ENCODE measurements at places on chromosomes 5 and 9. TPM values are rescaled to one million over a fixed set of nuclear protein-coding genes. Genes with fewer than 3 reads are reported as not detected.
A peak's percentile ranks its signal among the peaks of the same experiment; 100 is the strongest.

- no peak for DNase-seq
These were observed 17.1 kb upstream of the HSD17B3 start for GRCh38 chr9:96318921-96319565.

PCDHB12 gene
- total RNA-seq: 3.7 TPM

DNA sequence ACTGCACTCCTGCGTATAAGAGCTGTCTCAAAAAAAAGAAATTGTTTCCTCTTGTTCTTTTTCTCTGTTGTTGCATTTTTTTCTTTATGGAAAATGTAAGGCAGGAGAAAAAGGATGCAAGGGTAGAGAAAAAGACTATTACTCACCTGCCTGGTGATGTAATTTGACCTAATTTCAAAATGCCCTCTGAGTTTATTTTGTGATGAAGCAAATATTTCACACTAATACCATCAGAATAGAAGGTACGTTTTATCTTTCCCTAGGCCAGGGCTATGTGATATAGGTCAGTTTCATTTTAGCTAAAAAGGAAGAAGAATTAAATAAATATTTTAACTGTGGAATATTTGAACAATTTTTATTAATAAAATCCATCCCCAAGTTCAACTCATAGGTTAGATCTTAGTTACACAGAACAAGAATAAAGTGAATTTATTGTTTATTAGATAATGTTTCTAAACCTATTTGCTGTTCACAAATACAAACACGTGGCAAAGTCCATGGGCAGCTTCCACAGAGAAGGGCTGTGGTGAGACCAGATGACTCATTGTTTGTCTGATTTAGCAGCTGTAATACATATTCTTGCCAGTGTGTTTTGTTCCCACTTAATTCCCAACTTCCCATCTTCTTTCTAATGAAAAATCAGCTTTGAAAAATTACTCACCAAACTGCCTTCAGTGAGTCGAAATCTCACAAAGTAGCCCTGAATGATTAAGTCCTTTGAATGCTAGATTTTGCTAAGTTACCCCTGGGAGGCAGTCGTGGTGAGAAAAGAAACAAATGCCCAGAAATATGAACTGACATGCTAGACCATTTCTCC, 52.8 kb upstream of the CCDC112 start:
- DNase-seq: no peak

ARHGEF37 gene
- total RNA-seq: 0.12 TPM

GRCh38 chr5:75319638-75320037, 17.4 kb upstream of the HMGCR start:
- DNase-seq: no peak

- DNase-seq: peak; percentile 19
These were observed 65.2 kb downstream of the SREK1 start for GRCh38 chr5:66209350-66209749.

SPINK7 gene
- total RNA-seq: not detected

TMEM174 gene
- not detected for total RNA-seq

- DNase-seq: no peak
These were observed 11.8 kb downstream of the TRUB2 start for GRCh38 chr9:128310461-128310860.

GRCh38 chr9:82512728-82513127, 524.2 kb downstream of the SPATA31D1 start:
- DNase-seq: no peak

DNA sequence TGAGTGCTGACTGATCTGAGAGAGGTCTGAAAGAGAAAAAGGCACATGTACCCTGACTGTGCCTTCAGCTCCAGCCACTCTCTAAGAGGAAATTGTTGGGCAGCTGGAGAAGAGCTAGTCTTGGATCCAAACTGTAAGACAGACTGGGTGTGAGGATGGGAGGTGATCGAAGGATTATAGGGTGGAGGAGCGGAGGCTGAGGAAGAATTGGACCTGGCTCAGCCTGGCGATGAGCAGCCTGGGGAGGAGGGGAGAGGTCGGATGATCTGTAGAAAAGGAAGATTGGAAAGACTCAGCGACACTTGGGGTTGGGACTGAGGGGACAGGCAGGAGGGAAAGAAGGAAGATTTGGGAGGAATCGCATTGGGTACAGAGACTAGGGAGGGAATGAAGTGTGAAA, 98.6 kb upstream of the SLC25A48 start:
- DNase-seq: no peak

DNA sequence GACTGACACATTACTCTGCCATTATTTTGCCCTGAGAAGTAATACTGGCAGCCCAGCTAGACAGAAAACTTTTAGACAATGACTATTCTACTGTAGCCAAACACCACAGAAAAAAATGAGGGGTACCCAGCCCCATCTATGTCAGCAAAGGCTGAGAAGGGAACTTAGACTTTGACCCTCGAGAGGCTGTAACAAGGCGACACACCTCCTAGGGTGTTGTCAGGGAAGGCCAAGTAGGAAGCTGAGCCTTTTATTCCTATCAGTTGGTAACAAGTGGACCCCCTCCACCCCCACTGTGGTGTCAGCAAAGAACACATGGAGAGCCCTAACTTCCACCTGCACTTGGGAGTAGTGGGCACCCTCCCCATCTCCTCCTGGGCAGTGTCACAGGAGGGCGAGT, 55.6 kb downstream of the SPTLC1 start:
- DNase-seq: no peak

DNA sequence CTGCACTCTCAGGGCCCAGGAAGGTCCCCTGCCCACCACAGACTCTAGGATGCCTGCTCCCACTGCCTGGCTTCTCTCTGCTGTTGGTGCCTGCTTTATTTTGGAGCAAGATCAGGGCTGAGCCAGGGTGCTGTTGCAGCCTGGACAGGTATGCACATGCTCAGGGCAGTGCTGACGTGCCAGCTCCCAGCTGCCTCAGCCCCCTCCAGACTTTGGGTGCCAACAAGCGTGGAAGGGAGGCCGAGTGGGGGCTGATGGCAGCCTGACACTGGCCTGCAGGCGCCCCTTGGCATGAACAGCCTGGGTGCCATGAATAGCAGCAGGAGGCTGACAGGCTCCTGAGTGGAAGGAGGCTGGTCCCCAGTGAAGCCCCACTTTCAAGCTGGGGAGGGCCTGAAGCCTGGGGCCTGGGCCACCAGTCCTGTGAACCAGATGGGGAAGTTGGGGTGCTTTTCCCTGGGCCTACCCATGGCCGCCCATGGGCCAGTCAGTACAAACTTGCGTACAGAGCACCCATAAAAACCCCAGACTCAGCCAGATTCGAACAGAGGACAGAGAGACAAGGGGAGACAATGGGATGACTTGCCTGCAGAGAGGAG, 6.8 kb downstream of the AMBP start:
- DNase-seq: no peak

- no peak for DNase-seq
These were observed 385.1 kb upstream of the IRX1 start for GRCh38 chr5:3210531-3210930.

DNA sequence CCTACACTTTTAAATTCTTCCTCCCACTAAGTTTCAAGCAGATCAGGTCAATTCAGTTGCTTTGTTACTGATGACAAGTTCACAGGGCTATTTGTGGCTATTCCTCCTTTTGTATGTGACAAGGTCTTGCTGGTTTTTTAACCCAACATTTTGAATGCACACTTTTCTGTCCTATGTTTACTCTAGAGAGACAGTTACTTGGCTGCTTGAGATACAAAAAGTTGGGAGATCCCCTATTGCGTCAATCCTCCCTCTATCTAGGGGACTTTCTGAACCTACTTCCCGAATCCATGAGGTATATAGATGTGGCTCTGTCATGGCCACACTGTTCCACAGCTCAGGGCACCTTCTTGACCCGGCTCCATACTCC, 386.7 kb downstream of the NTRK2 start:
- no peak for DNase-seq

DNA sequence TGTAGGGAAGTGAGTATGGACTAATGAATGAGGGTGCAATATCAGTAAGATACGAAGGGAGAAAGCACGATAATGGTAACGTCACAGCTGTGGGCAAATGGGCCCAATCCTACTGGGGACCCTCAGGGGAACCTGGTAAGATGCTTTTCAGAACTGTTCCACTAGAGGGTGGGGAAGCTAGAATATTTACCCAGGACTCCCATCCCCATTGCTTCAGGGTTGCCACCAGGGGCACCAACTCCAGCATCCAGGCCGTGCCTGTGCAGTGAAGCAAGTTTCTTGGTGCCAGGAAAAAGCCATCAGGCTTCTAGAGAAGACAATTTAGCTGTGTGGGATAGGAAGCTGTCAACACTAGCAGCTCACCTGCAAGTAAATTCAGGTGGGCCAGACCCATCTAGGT, 409.3 kb downstream of the AGTPBP1 start:
- DNase-seq: peak; percentile 86

DNA sequence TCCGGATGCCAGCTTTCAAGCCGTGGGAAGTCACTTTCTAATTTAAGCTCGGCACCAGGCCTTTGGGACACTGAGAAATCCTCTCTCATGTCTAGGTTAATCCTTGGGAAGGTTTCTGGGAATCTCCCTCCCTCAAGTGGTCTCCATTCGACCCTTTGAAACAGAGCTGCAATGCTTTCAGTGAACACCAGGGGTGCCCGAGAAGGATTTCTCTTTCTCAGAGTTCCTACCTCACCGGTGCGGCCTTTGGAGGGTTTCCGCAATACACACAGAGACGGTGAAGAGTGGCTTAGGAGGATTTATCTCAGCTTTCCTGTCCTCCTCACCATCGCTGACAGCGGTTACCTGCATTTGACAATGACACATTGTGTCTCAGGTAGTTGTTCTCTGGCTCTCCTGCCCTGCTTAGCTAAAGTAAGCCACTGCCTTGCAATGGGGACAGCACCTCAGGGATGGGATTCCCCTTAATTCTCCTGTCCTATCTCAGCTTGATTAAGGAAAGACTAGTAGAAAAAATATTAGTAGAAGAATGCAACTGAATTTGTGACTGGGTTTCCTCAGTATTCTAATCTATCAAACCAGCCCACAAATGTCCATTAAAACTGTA, 180.6 kb downstream of the GABRG2 start:
- peak; percentile 91 for DNase-seq

GRCh38 chr9:16825331-16825725, 45.1 kb downstream of the BNC2 start:
- no peak for DNase-seq

GRCh38 chr9:3271581-3271980, 254.2 kb downstream of the RFX3 start:
- peak; percentile 9 for DNase-seq

CCDC171 gene
- total RNA-seq: 4.4 TPM

DNA sequence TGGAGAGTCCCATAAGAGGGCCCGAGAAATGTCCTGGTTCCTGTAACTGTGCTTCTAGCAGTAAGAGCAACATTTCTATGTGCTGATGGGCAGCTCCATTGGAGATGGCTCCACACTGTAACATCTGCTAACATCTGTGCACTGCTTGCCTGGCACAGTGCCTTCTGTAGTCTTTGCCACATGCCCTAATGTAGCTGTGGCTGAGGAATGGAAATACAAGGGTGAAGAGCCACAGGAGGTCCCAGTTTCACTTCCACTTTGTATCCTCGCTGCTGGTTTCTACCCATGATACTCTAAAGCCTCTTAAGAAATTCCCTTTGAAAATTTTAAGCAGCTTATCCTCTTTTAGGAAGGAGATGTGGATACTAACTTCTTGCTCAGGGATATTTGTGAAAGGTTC, 97.4 kb downstream of the HOMER1 start:
- DNase-seq: no peak

PCDHA2 gene
- total RNA-seq: 2.4 TPM

PAXX gene
- 71.5 TPM for total RNA-seq

FOXD4L3 gene
- total RNA-seq: not detected

GRCh38 chr9:119310741-119311140, 58.5 kb downstream of the BRINP1 start:
- DNase-seq: no peak

- peak; percentile 6 for DNase-seq
These were observed 61.1 kb downstream of the SPATA31C2 start for GRCh38 chr9:88077071-88077617.

- no peak for DNase-seq
These were observed 7.1 kb upstream of the DOCK2 start for GRCh38 chr5:169629847-169630548.

LCP2 gene
- 0.38 TPM for total RNA-seq

GRCh38 chr5:64806537-64806936, 37.8 kb downstream of the CWC27 start:
- no peak for DNase-seq

GRCh38 chr5:171701100-171701541, 84.5 kb upstream of the SMIM23 start:
- peak; percentile 4 for DNase-seq

DNA sequence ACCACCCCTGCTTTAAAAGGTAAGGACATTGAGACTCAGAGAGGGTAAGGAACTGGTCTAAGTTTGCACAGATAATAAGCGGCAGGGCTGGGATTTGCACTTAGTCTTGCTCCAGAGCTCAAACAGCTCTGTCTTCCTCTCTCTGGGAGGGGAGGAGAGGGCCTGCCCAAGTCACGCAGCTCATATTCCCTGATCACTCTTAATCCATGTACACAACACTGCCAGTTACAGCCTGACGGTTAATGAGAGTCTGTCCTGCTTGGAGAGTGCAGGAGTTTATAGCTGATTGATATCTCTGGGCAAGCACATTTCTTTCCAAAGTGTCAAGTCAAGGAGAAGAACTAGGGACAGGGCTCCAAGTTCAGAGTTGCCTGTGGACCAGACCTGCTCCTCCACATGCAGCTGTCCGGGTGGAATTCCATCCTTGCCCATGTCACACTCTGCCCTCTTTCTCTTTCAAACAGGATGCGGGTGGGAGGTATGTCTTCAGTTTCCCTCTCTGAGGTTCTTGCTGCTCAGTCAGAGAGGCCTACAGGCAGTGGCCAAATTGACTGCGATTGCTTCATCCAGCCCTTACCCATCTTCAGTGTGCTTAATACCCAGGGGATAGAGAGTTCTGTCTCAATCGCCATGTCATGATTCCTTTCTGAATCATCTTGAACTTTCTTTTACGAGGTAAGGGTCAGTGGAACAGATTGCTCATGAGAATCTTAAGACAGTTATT, 54.5 kb downstream of the GALNT12 start:
- DNase-seq: no peak

F12 gene
- 2.9 TPM for total RNA-seq

DNA sequence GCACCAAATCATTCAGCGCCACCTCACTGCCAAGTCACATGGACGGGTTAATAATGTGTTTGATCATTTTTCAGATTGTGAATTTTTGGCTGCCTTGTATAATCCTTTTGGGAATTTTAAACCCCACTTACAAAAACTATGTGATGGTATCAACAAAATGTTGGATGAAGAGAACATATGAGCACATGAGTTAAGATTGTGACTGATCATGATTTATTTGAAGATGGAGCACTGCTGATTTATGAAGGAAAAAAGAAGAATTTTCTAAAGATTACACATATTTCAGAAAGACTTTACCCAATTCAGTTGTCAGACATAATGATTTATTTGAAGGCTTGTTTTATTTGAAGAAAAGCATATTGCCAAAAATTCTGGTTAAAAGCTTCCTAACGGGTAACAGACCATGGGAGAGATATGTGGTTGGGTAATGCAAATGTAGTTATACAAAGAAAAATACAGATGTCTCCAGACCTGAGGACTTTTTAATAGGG, 37.4 kb downstream of the TNFAIP8 start:
- DNase-seq: no peak

DNA sequence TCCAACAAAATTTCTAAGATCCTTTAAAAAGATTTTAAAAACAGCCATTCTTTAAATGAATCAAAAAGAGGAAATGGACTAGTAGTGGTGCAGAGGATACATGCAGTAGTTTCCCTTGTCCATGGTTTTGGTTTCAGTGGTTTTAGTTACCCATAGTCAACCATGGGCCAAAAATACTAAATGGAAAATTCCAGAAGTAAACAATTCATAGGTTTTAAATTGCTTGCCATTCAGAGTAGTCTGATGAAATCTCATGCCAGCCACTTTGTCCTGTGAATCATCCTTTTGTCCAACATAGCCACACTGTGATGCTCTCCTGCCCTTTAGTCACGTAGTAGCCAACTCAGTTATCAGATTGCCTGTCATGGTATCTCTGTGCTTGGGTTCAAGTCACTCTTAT, 286.1 kb downstream of the ANXA1 start:
- no peak for DNase-seq

DMRT3 gene
- total RNA-seq: not detected

Data from GM23338 (cell line).